Posterior cingulate gyrus (tissue), 11 donors: ENCODE measurements at places on chromosomes 7 and 10.

DNA sequence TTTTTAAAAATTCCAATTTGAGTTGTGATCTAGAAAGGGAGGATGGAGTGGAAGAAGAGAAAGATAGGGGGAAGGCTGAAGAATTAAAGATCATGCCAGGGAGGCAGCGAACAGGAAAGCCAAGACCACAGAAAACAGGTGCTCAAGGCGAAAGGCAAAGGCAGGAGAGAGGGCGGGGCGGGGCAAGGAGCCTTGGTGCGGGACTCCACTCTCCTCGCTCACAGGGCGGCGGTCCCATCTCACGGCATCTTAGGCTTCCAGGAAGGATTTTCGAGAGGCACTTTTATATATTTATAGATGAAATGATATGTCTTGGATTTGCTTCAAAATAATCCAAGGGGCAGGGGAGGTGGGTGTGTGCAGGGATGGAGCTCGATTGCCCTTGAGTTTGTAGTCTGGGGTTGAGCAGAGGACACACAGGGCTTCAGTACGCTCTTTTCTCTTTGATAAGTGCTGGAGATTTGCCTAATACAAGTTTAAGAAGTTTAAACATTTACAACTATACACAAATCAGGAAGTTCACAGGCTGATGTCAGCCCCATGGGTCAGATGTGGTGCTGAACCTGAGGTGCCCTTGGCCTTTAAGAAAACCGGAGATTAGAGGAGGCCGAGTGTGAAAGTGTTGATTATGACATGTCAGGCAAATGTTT is 161.1 kb downstream of the PRKAG2 start:
- peak; percentile 46 for DNase-seq

DNA sequence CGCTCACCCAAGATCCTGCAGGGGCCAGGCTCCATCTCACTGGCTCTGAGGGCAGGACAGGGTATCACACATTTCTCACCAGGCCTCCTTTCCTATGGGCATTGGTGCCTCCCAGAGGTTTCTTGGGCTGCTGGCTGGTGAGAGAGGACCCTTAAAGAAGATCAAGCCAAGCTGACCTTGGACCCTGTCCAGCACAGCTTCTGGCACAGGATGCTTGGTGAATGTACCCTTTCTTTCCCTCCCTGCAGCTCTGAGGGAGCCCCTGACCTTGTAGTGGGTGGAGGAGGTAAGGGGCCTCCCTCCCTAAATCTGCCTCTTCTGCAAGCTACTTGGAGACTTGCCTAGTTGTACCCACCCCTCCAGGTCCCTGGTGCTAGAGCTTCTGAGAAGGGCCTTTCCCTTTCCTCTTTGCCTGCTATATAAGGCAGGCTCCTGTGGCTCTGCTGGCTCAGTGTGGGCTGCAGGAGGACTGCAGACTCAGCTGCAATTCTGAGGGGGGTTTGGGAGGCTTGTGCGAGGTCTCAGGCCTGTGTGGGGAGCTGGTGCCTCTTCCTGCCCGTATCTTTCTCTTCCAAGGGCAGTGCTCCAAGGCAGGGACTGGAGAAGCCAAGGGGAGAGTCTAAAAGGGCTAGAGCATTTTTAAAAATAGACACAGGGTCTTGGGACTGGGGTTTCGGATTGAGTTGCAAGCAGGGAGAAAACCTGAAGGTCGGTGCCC is 11.7 kb upstream of the TRIM8 start:
- DNase-seq, result no peak

- no peak for DNase-seq
Observed at GRCh38 chr7:45865594-45866410, 7.1 kb downstream of the CCDC201 start.

GRCh38 chr10:112369495-112370423 is 4.2 kb upstream of the ACSL5 start:
- no peak for DNase-seq

GRCh38 chr10:71790749-71791440 is 17.6 kb upstream of the VSIR start:
- no peak for DNase-seq

DNA sequence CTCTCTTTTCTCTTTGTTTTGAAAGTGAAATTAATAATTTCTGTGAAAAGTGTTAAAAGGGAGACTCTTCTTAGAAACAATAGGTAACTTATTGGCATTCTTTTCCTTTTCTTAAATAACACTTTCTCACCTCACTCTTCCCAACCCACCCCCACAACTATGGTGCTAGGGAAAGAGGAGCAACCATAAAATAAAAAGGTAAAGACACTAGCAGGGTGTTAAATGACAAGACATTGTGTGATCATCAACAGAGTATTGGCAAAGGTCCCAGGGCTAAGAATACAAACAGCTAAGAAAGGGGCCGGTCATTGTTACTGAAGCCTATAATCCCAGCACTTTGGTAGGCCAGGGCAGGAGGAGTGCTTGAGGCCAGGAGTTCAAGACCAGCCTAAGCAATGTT is 183.7 kb downstream of the NEBL start:
- DNase-seq, result no peak

DNA sequence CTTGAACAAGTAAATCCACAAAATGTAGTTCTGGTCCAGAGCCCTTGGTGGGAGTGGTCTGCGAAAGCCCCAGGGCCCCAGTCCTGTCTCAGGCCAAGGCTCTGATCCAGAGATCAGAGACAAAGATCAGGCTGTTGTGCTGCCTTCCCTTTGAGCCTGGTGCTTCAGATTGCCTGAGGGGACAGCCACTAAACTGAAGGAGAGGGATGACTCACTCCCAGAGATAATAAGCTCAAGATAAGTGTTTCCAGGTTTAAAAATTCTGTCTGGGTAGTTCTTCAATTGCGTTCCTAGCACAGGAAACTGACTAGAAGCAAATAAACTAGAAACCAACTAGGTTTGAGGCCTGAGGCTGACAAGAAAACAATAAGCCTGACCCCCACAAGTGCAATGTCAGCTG is 190.2 kb downstream of the RAMP3 start:
- DNase-seq, result no peak

GRCh38 chr10:18418541-18419215 is 232.7 kb downstream of the NSUN6 start:
- DNase-seq, result no peak
